ENCODE measurements at places on chromosomes 16 and 17.

- no peak for DNase-seq
Measured at GRCh38 chr17:78912082-78912481, 9.1 kb upstream of the CEP295NL start.

DNA sequence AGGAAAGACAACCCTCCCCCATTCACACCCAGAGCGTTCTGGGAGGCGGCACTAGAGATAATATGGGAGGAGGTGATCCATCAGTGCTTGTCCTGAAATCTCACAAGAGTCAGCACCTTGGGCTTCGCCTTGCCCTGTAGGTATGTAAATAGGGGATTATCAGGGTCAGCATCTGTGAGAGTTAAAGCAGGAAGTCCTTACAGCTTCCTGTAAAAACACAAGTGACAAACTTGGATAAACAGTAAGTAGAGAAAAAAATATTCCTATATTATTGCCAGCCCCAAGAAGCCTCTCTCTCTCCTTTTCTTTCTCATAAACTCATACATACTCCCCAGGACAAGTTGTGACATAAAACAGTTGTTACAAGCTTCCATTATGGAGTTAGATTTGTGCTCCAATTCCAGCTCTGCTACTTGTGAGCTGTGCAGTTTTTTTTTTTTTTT lies 187.7 kb downstream of the MAF start:
- DNase-seq = no peak

GRCh38 chr16:54957403-54958166 lies 26.9 kb downstream of the IRX5 start:
- no peak for DNase-seq

GRCh38 chr17:27244491-27245223 lies 49.3 kb upstream of the WSB1 start:
- DNase-seq = peak; percentile 31

DNA sequence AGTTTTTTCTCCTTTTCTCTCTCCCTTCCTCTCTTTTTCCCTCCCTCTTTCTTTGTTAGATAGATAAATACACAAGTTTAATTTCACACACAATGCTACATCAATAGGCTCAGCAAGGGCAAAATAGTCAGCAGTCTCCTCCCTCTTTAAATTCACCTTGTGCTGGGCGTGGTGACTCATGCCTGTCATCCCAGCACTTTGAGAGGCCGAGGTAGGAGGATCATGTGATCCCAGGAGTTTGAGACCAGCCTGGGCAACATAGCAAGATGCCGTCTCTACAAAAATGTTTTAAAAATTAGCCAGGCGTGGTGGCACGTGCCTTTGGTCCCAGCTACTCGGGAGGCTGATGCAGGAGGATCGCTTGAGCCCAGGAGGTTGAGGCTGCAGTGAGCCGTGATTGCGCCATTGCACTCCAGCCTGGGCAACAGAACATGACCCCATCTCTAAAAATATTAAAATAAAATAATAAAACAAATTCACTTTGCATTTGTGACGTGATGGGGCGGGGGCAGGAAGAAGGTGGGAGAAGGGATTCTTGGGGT lies 27.4 kb downstream of the IL21R start:
- DNase-seq = no peak

GRCh38 chr16:88591577-88592021 lies 21.4 kb downstream of the ZC3H18 start:
- DNase-seq = no peak

GRCh38 chr16:49644145-49644463 lies 211.8 kb downstream of the ZNF423 start:
- DNase-seq = peak; percentile 52
